ENCODE measurements at places on chromosomes 2 and 18. TPM values are rescaled to one million over a fixed set of nuclear protein-coding genes. Genes with fewer than 3 reads are reported as not detected.

- DNase-seq = no peak
These were observed 13.4 kb downstream of the CERS6 start for GRCh38 chr2:168469281-168469988.

GRCh38 chr2:233202531-233202944 lies 48.9 kb upstream of the ATG16L1 start:
- no peak for DNase-seq

- DNase-seq = peak; percentile 71
These were observed 21.7 kb downstream of the GPR35 start for GRCh38 chr2:240646900-240647502.

ZAP70 gene
- 2.4 TPM for total RNA-seq

Data from posterior vena cava (tissue), 2 donors.